ENCODE measurements at places on chromosomes 11 and 22.

- no peak for DNase-seq
Observed at GRCh38 chr11:2811206-2812091, 74.1 kb downstream of the CDKN1C start.

DNA sequence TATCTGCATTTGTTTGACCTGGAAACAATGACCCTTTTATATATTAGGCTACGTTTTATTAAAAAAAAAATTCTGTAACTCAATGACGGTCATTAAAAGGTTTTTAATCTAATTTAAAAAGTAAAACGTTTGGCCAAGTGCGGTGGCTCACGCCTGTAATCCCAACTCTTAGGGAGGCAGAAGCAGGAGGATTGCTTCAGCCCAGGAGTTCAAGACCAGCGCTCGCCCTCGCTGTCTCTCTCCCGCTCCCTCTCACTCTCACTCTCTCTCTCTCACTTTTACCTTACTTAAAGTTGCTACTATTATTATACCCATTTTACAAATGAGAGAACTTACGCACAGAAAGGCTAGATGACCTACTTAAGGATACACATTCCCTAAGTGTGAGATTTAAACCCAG lies 814 bp upstream of the NARS2 start:
- DNase-seq: no peak

- no peak for DNase-seq
Observed at GRCh38 chr22:24232725-24233124, 12.2 kb downstream of the GGT5 start.

DNA sequence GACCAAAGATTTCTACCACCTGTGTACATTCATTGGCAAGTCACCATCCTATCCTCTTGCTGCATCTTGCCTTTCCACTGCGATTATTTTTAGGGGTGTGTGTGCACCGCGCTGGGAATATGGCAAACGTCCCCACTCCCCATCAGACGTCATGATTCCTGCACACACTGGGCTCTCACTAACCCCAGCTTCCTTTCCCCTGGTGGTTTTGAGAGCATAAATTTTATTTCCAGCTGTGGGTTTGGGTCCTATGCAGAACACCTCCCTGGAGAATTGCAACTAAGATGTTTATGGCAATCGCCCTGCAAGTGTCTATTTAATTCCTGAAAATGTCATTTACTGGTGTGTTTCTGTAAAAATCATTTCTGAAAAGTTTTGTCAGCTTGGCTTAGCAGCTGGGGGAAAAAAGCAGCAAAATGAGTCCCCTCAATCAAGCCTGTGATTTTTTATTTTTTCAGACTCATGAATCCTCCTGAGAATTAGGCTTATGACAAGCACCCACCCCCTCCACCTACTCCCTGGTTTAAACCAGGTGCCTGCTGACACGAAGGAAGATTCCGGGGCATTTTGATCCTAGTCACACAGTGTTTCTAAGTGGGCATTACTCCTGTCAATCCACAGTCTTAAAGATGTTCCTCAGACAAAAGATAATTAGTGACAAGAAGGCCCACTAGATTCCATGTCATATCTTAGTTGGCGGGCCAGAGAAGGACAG lies 23.8 kb downstream of the UPB1 start:
- no peak for DNase-seq

DNA sequence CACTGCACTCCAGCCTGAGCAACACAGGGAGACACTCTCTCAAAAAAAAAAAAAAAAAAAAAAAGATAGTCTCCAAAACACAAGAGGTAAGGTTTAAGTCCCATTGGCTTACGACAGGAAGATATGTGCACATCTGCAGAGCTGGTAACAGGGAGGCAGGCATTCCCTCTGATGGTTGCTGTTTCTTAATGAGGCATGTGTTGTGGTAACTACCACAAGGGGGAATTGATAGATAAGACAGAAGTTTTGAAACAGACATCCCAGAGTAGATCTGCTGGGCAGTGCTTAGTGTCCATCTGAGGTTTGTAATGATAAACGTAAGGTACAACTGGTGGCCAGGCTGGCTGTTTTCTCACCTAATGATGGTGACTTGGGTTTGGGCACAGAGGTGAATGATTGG lies 4.7 kb downstream of the EIF1AD start:
- no peak for DNase-seq

All from NCI-H1105 treated with DMSO at 0.1 percent for 48 hours (cell line).